ENCODE measurements at places on chromosomes 2 and 18.

DNA sequence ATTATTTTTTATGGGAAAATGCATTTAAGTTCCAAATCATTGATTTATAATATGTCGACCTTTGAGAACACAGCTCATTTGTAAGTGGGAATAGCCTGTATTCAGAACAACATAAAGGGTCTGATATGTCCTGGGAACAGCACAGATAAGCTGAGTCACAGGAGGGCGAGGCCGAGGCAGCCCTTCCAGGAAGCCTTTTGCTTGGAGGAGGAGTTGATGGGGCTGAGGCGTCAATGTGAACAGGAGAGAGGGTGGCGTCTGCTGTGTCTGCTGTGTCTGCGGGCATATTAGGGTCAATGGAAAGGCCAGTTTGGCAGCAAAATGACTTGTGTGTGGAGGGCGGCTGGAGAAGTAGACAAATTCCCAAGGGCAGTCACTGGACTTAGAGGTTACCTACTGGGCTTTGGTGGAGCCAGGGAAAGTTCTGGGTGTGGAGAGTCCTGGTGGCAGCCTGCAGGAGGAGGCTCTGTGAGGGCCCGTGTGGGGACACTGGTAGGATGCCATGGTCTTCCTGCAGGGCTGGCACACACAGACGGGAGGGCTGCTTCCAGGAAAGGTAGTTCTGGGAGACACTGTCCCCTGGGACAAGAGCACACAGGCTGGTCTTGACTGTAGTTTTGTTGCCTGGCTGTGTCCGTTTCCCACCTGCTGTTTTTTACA is 128.1 kb downstream of the GLI2 start:
- no peak for DNase-seq

- no peak for DNase-seq
These were observed 42.1 kb downstream of the TPGS2 start for GRCh38 chr18:36786686-36787085.

DNA sequence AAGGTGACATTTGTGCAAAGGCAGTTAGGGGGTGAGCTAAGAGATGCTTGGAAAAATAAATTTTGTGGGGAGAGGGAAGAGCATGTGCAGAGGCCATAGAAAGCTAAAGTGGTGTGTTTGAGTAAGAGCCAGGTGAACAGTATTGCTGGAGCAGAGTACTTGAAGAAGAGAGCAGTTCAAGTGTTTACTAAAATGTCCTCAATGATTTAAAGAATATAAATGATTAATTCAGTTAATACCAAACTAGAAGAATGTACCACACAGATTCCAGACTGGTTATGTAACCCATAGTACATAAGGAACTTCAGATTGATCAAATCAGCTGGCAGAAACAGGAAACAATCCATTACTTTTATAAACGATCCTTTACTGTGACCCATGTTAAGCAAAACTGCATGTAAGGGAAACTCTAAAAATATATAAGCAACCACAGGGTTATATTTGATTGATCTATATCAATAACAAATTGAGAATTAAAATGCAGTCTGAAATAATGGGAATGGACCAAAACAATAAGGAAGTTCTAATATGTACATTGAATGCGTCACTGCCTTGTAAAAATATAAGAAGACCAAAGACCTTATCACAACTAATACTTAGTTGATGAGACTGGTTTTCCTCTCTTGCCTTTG is 76.9 kb downstream of the LDAH start:
- DNase-seq, result no peak

DNA sequence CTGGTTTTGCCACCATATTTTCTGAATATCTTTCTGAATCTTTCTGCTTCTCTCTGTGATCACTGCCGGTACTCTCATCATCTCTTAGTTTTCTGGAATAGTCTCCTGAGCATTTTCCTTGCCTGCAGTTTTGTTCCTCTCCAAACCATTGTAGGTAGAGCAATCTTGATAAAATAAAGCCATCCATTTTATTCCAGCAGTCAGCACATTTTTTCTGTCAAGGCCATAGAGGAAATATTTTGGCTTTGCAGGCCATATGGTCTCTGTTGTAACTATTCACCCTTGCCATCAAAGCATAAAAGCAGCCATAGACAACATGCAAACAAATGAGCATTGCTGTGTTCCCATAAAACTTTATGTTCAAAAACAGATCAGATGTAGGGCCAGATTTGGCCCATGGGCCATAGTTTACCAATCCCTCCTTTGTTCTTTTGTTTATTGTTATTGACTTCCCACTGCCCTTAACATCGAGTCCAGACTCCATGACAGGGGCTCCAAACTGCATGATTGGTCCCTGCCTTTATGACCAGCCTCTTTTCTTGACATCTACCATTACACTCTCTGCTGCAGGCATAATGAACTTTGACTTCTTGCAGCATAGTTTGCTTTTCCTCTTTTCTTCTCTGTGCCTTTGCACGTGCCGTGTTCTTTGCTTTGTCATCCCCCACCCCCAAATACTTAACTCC is 29.8 kb downstream of the TMEM87B start:
- no peak for DNase-seq

DNA sequence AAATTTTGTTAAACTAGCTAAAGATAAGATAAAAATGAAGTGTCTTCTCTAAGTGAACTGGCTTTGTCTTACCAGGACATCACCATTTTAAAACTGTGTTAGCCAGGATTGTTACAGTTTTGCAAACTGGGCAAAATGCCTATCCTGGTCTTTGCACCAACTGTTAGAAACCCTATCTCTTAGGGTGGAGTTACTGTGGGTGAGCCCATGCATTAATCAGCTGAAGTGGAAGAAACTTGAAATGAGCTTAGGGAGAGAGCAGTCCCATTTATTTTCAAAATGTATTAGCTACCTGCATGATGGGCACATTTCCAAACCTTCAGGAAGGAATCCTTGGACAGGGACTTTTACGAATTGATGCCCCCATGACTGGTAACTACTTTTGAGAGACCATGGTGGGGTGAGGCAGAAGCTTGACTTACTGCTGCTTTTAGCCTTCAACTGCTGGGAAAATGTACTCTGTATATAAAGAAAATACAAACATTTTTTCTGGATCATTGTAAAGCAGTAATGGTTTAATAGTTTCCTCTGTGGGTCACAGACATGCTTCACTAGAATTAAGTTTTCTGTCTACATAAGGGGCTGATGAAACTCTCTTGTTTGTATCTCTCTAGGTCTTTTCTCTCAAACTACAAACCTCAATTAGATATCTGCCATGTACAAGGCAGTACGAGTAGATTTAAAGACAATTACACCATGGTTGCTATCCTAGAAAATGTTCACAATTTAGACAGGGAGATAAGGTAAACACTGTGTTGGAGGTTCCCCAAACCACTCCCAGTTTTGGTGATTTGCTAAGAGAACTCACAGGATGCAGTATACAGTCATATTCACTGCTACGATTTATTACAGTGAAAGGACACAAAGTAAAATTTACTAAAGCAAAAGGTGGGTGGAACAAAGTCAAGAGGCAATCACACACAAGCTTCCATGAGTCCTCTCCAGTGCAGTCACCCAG is 321.4 kb upstream of the MMADHC start:
- no peak for DNase-seq

GRCh38 chr2:233168445-233168844 is 83.0 kb upstream of the ATG16L1 start:
- no peak for DNase-seq

- DNase-seq, result no peak
These were observed 293.5 kb downstream of the SETBP1 start for GRCh38 chr18:44974174-44974573.

DNA sequence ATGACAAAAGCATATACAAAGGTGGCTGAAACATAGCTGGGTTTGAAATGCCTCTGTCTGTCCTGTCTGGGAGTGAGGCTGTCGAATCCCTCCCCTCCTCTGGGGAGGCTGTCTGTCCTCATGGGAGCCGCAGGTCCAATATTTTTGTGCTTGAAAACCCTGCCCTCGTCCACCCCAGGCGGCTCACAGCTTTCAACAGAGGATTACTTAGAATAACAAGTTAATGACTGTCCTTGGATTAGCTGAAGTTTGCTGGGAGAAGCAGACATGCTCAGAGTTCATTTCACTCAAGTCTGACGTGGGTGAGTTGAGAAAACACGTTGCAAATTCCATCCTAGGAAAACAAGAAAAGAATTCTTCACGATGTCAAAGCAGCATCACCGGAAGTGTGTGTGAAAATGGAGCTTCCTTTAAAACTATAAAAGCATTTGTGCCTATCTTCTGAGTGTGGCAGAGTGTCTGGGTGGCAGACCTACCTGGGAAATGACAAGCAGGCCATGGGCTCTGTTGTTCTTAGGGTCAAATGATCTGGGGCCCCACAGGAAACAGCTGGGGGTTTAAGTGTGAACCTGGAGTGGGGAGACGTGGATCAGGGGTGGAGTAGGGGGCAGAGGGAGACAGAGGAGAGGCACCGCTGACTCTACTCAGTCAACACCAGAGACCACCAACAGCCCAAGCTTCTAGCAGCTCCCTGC is 77.1 kb downstream of the DDX1 start:
- no peak for DNase-seq

GRCh38 chr2:60070736-60071489 is 482.5 kb downstream of the BCL11A start:
- no peak for DNase-seq

- no peak for DNase-seq
These were observed 19.1 kb upstream of the TRIB2 start for GRCh38 chr2:12697617-12698016.

GRCh38 chr2:27262379-27263286 is at the start of gene SLC30A3:
SLC30A3 (minus strand) TSS chr2:27263047; CDS start chr2:27262906, 141 bp downstream.
- peak; percentile 31 for DNase-seq

DNA sequence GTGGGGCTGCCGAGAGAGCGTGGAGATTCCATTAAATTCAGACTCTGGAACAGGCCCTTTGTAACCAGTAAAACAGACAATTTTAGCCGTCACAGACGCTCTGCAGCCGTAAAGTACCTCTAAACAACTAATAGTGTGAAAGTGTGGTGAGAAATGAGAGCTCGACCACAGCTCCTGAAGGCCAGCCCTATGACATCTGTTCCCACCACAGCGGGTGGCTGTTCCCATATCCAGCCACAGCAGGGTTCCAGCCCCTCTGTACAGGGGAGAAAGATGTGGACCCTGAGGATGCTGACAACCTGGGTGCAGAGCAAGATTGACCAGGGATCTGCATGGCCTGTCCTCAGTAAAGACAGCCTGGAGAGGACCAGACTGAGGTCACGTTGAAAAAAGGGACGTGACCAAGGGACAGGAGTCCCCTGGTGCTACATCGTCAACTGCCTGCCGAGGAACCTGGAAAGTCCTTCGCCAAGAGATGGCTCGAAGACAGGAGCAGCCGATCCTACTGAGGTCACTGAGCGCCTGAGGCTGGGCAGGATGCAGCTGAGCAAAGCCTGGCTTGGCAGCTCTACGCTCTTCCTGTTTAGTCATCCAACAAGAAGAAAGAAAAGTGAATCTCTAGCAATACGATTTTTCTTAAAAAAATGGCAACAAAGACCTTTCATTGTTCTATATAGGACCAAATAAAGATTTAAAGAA is 831.7 kb downstream of the RNF144A start:
- DNase-seq, result no peak

DNA sequence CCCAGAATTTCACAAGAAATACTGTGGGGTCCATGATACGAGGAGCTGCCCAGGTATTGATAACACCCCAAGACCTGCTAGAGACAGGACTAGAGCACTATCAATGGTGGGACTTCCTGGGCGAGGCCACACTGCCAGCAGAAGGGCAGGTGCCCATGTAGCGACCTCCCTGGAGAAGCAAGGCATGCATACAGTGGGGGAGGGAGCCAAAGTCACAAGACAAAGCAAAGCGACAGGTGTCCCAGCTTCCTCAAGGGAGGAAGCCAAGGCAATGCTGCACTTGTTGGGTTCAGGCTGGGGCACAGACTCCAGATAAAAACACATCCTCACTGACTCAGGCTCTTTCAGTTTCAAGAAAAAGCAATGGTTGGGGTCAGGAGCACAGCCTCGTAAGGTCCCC is 7.5 kb downstream of the CD207 start:
- DNase-seq, result no peak

DNA sequence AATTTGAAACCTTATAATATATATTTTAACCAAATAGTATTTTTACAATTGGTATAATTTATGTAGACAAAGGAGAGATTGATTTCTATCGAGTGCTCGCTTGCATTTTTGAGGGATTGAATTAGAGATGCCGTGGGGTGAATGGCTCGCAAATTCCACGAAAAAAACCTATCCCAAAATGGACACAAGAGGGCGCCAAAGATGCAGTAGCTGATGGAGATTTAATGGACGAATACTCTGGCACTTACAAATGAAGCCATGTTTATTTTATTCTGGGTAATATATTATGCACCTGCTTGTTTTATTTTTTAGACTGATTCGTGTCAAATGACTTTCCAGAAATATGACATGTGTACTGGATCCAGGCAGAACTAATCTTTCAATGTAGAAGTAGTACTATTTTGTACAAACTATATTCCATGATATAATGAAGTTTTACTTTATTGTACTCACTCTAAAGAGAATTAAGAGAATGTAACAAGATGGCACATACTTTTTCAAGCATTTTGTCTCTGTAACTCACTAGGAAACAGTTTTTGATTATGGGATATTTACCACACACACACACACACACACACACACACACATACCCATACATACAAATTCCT is 505.4 kb downstream of the PLCL1 start:
- peak; percentile 22 for DNase-seq

GRCh38 chr18:77131652-77132368 is 773 bp downstream of the MBP start:
- no peak for DNase-seq

DNA sequence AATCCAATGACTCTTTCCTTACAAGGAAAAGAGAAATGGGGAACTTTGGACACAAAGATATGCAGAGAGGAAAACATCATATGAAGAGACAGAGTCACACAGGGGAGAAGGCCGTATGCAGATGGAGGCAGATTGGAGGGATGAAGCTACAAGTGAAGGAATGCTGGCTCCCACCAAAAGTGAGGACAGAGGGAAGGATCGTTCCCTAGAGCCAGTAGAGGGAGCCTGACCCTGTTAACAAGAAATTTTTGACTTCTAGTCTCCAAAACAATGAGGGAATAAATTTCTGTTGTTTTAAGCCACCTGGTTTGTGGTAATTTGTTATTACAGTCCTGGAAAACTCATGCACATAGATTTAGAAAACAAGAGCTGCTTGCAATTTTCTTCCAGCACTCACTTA is 169.3 kb downstream of the PMAIP1 start:
- no peak for DNase-seq

DNA sequence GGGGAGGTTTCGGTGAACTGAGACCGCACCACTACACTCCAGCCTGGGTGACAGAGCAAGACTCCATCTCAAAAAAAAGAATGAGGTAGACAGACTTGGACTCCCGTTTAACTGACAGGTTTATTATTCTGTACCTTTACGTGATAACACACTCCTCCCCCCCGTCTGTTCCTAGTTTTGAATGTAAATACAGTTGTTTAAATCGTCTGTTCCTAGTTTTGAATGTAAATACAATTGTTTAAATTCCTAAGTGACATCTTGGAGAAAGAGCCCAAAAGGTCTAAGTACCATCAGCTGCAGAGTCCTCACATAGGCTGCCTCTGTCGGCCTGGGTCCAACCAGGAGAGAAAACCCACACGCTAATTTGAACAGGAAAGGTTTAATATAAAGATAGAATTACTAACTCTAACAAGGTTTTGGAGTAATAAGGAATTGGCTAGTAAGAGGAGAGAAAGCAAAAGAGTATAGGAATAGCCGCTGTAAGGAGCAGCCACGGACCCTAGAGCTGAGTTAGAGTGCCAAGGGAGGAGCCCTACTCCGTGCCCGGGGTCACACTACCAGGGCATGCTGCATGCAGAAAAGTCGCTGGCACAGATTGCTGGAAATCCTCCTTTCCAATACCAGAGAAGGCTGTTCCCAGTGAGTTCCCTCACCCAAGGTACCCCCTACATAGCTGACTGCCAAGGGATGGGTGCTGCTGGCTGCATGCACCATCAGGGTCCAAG is 83.5 kb upstream of the RANBP2 start:
- DNase-seq, result no peak

GRCh38 chr2:215324811-215325210 is 13.0 kb downstream of the ATIC start:
- DNase-seq, result no peak

Measured in stimulated activated CD8-positive, alpha-beta memory T cell treated with anti-CD3 and anti-CD28 coated beads, Interleukin-4, amount 100 ng/mL, for 1 hour (primary cell).